ENCODE measurements at places on chromosomes 2 and 18.

DNA sequence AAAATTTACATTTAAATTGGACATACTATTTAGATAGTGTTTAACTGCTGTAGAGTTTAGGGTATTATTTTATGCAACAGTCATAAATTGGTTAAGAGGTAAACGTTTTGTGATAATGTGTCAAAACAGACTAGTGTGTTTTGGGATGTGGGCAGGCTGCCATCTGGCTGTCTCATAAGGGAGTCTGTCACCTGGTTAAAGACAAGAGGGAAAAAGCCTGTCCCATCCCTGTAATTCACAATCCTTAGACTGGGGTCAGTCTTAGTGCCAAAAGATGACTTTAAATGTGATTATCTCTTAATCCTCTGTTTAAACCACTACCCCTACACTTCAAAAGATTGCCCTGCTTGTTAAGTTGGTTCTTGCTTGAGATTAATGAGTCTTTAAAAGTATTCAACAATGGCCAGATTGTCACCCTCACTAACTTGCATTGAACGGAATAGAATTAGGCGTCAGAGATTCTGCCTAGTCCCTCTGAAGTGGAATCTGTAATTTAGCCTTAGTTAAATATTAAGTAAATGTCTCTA lies 59.2 kb downstream of the SGPP2 start:
- no peak for DNase-seq

DNA sequence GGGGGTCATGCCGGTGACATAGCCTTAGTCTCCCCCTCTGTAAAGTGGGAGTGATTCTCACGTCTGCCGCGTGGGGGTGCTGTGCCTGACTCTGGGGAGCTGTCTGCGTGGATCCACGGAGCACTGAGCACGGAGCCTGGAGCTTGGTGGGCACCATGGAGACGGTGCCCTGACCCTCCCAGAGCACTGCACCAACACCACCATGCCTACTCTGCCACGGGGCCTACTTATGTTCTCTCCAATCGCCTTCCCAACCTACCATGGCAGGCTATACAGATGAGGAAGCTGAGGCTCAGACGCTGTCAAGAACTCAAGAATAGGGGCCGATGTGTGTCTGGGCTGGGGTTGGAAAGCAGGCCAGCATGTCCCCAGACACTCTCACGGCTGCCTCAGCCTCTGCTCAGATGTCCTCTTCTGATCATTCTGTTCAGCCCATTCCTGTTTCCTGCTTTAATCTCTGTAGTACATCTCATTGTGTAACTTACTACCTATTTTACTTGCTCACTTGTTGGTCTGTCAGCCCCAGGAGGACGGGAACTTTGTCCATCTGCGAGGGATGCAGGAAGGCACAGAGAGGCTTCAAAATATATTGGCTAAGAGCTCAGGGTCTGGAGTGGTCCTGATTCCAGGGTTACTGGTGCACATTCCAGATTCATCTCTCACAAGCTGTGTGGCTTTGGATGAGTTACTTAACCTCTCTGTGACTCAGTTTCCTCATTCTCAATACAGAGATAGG lies 168.1 kb upstream of the HS6ST1 start:
- DNase-seq: no peak

DNA sequence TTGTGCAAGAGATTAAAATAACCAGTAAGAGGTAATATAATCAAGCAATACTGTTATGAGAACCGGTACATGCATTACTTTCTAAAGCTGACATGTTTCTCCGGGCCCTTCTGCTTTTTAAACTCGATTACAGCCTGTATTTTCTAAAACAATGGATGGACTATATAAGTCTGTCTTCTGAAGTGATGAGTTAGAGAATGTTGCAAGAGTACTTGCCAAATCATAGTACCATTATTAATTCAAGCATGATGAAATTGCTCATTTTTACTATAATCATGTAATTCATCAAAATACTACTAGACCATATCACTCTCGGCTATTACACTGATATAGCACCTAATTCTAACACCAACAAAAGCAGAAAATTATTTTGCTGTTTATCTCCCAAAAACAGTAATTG lies 1240.3 kb upstream of the ACVR2A start:
- DNase-seq: no peak

DNA sequence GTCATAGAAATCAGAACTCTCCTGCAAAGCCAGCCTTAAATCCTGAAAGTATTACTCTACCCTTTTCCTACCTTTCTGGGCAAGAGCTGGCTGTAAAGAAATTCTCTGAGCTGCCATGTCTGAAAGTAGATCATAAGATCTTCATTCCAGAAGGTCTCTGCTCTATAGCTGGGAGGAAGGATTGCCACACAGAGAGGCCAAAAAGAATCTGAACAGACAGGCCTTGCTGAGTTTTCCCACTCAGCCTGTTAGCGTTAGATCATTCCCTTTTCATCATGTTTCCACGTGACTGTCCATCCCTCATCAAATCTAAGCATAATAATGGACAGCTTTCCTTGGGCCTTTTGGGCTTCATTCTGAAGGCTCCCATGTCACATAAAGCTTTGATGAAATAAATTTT lies 43.2 kb upstream of the FHL2 start:
- DNase-seq: no peak

DNA sequence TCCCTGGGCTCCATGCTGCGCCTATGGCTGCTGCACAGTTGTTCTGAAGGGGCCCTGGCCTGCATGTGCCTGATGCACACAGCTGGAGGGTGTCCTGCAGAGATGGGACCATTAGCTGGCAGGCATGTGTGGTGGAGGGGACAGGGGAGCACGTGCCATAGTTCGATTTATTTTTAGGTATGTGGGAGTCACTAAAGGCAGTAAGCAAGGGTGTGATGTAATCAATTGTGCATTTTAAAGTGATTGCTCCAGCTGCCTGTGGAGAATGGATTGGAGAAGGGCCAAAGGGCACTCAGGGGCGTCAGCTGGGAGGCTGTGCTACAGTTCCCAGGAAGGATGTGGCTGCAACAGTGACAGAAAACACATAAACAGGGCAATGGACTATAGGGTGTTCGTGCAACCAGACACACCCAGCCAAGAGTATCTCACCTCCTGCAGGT lies 205.1 kb downstream of the ARL4C start:
- DNase-seq: no peak

DNA sequence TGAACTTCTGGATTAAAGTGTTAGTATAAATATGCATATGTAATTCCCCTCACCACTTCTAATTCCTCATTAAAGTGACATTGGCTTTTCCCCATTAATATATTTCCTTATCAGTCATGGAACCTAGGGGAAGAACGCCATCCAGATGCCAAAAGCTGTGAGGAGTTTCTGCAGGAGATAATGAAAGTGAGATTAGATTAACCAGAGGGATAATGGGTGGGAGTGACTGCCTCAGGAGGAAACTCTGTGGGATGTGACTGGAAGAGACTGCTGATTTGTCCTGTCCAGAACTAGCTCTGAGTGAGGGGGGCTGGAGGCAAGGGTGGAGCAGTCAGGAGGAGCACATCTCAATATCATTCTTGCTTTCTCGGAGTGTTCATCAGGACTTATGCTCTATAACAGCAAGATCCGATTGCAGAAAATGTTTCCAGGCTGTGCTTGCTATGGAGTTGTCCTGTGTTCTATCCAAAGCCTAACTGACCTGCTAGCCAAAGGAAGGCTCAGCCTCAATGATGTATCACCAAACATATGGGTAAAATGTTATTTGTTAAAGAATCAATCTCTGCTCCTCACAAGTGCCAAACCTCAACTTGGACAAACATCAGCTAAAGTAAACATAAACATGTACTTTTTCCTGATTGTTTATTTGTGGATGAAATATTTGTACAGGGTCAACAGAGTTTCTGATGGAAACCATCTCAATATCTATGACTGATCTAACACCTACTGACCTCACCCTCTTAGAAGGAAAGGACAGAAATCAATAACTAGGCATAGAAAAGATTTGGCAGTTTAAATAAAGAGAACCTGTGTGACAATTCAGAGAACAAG lies 118.5 kb downstream of the ASXL3 start:
- no peak for DNase-seq

GRCh38 chr18:27582760-27583412 lies 397.8 kb upstream of the CHST9 start:
- no peak for DNase-seq

- DNase-seq: no peak
Observed at GRCh38 chr2:25230948-25231311, 62.5 kb upstream of the POMC start.

- no peak for DNase-seq
Observed at GRCh38 chr2:74373985-74374384, 6.1 kb downstream of the DCTN1 start.

DNA sequence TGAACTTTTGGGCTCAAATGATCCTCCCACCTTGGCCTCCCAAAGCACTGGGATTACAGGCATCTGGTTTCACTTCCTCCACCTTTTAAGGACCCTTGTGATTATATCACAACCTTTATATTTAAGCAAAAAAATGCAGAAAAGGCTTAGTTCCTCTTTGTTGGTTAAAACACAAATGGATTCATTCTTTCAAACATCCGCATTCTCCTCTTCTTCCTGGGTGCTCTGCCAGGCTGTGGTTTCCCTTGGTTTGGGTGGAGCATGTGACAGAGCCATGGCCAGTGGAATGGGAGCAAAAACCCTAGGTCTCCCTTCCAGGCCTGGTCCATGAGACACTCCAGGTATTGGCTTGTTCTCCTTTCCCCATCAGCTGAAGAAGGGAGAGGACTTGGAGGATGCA lies 9.9 kb upstream of the SLC66A3 start:
- DNase-seq: no peak

GRCh38 chr18:9215221-9215933 lies 78.8 kb downstream of the ANKRD12 start:
- DNase-seq: no peak

GRCh38 chr2:158221063-158222020 lies 119.7 kb downstream of the UPP2 start:
- DNase-seq: no peak

DNA sequence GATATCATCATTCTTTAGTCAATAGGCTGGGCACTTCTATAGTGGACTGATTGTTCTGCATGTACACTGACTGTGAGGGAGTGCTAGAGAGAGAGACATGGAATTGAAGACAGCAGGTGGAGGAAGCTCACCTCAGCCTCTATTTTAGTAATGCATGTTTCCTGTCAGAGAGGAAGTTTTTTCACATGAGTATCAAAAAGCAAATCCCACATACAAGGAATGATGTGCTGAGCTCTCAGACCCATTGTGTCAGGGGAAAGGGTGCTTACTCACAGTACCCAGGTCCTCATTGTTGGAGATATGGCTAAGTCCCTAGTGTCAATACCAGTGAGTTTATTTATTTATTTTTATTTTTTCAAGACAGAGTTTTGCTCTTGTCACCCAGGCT lies 9.9 kb upstream of the CDK15 start:
- no peak for DNase-seq

DNA sequence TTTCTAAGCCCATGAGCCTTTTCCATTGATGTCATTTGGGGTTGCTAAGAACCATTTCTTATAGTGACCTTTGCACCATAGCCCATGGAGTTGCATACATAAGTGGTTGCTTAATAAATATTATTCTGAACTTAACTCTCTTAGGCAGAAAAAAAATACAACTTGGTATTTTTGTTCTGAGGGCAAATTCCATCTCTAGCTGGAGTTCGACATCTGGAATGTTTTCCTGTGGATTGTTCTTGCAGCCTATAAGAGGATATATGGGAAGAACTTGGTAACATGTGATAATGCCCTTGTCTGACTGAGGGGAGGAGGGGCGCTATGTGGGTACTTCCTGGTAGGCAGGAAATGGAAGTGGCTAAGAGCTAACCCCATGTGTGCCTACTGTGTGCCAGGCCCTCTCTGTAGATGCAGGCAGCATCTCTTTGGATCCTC lies 20.7 kb downstream of the IGFBP2 start:
- DNase-seq: no peak

All from stimulated activated CD4-positive, alpha-beta T cell treated with anti-CD3 and anti-CD28 coated beads, Interleukin-15, amount 100 ng/mL, for 24 hours (primary cell).